ENCODE measurements at places on chromosomes 1 and 21.

- H3K27me3 ChIP-seq: no peaks in the 10 kb centered on the region
- no peaks in the 10 kb centered on the region for H3K36me3 ChIP-seq
- no peak for DNase-seq
- no peak overlapping the region for H3K4me3 ChIP-seq
- H3K4me1 ChIP-seq: no peaks in the 10 kb centered on the region
These were observed 43.4 kb downstream of the RSPH1 start for GRCh38 chr21:42452401-42453223.

- H3K36me3 ChIP-seq: peaks cover 41% of the 10 kb centered on the region
- no peak overlapping the region for H3K4me3 ChIP-seq
- H3K27me3 ChIP-seq: no peaks in the 10 kb centered on the region
- DNase-seq: no peak
- H3K4me1 ChIP-seq: peaks cover 55% of the 10 kb centered on the region
These were observed 6.5 kb downstream of the ZBTB17 start for GRCh38 chr1:15969321-15969880.

DNA sequence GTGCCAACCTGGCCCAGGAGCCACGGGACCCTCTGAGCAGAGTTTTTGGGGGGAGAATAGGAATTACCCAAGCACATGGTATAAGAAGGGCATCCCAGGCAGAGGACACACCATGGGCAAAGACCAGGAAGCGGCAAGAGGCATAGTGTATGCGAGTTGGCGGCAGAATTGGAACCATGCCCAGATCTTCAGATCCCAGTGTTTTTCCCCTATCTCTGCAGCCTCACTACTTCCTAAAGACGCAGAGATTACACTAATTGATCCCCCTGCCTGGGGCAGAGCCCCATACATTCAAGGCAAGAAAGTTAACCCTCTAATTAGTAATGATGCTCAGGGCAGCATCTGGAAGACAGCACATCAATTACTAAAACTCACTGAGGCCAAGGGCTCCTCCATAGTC is 48.2 kb downstream of the SYT2 start:
- no peak overlapping the region for H3K4me3 ChIP-seq
- H3K4me1 ChIP-seq: no peaks in the 10 kb centered on the region
- H3K27me3 ChIP-seq: no peaks in the 10 kb centered on the region
- DNase-seq: no peak
- H3K36me3 ChIP-seq: no peaks in the 10 kb centered on the region

- no peaks in the 10 kb centered on the region for H3K27me3 ChIP-seq
- no peak overlapping the region for H3K4me3 ChIP-seq
- no peaks in the 10 kb centered on the region for H3K4me1 ChIP-seq
- no peaks in the 10 kb centered on the region for H3K36me3 ChIP-seq
These were observed 10.5 kb upstream of the C1orf21 start for GRCh38 chr1:184376369-184376768.

- no peak for DNase-seq
- H3K4me1 ChIP-seq: peaks cover 8% of the 10 kb centered on the region
- no peak overlapping the region for H3K4me3 ChIP-seq
- H3K27ac ChIP-seq: no peak overlapping the region
- H3K27me3 ChIP-seq: no peaks in the 10 kb centered on the region
These were observed 6.3 kb upstream of the ADAR start for GRCh38 chr1:154614247-154614646.

- peak; percentile 39 for DNase-seq
- no peak overlapping the region for H3K27ac ChIP-seq
- no peaks in the 10 kb centered on the region for H3K36me3 ChIP-seq
These were observed 4.8 kb upstream of the FOXD2 start for GRCh38 chr1:47433037-47433421.

DNA sequence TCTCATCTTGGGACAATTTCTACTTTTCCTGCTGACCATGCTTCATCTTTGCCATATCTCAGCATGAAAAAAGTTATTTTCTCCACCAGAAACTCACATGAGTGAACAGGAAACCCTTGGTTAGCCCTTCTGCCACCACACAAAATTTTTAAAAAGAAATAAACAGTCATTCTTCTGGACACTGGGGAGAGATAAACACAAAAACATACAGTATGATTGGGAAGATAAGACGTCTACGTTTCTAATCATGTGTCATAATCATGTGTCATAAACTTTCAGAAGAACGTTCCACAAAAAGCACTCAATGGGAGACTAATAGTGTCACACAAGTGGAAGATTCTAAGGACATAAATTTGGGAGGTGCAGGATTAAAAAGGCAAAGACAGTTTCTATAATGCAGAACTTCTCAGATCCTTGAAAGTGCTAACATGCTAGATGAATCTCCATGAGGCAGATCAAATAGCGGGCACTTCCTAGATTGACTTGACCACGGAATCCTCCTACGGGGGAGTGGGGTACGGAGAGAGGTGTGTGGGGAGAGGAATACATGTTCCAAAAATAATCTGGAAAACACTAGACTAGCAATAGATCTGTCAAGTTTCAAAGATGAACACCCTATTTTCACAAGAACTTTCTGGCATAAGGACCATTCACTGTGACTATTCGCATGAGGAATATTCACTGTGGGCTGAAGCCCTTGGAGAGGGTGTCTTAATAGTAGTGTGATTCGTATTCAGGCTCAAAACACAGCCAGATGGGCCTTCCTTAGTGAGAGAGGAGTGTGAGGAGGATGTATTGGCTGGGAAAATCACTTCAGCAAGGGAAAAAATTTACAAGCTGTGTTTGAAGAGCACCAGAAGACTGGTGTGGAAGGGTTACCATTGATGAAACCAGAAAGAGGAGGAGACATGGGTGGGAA is 206.7 kb downstream of the SETD4 start:
- no peak for DNase-seq
- H3K36me3 ChIP-seq: no peaks in the 10 kb centered on the region
- H3K4me1 ChIP-seq: no peaks in the 10 kb centered on the region
- no peak overlapping the region for H3K4me3 ChIP-seq
- no peak overlapping the region for H3K27ac ChIP-seq
- H3K27me3 ChIP-seq: peaks cover 4% of the 10 kb centered on the region

GRCh38 chr1:240152611-240153297 is 61.1 kb downstream of the FMN2 start:
- DNase-seq: no peak
- no peak overlapping the region for H3K4me3 ChIP-seq
- no peaks in the 10 kb centered on the region for H3K4me1 ChIP-seq
- H3K36me3 ChIP-seq: no peaks in the 10 kb centered on the region
- no peak overlapping the region for H3K27ac ChIP-seq

DNA sequence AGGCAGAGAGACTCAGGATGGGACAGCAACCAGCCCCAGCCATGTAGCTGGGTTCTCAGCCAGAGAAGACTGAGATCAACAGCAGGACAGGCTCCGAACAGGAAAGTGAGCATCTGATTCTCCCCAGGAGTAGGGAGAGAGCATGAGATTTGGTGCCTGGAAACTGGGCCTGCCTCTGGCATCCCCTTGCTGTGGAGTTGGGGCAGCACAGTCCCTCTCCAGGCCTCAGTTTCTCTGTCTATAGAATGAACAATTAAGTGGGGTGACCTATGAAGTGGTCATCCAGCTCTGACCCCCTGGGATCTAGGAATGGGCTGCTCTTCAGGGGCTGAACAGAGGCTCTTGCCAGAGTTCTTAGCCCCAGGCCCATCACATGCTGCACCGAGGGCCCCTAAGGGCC is 55.6 kb downstream of the KLHDC7A start:
- no peaks in the 10 kb centered on the region for H3K4me1 ChIP-seq
- DNase-seq: no peak
- no peaks in the 10 kb centered on the region for H3K27me3 ChIP-seq
- H3K27ac ChIP-seq: no peak overlapping the region
- H3K36me3 ChIP-seq: no peaks in the 10 kb centered on the region
- no peak overlapping the region for H3K4me3 ChIP-seq

DNA sequence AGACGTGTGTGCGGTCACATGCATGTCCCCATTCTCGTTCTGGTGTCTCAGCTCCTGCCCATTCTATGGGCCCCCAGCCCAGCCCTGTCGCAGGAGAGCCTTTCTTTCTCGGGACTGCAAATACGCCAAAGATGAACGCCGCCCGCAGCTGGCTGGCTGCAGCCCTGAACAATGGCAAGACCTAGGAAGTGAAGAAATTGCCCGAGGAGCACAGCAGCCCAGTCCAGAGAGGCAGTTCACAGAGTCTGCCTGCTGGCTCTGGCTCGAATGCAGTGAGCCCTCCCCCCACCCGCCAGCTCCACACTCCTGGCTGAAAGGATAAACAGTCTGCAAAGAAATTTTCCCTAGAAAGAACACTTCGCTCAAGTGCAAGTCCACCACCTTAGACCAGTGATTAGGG is 23.3 kb downstream of the PAX7 start:
- H3K27ac ChIP-seq: no peak overlapping the region
- no peaks in the 10 kb centered on the region for H3K36me3 ChIP-seq
- H3K4me1 ChIP-seq: peaks cover 3% of the 10 kb centered on the region
- H3K27me3 ChIP-seq: peaks cover 45% of the 10 kb centered on the region

- H3K27ac ChIP-seq: no peak overlapping the region
- H3K27me3 ChIP-seq: no peaks in the 10 kb centered on the region
- DNase-seq: no peak
- no peaks in the 10 kb centered on the region for H3K36me3 ChIP-seq
These were observed 131.5 kb downstream of the KCNJ6 start for GRCh38 chr21:37784591-37785318.

- no peak overlapping the region for H3K27ac ChIP-seq
- H3K36me3 ChIP-seq: peaks cover 59% of the 10 kb centered on the region
- H3K27me3 ChIP-seq: no peaks in the 10 kb centered on the region
These were observed 92.9 kb downstream of the SLC45A1 start for GRCh38 chr1:8410791-8411190.

DNA sequence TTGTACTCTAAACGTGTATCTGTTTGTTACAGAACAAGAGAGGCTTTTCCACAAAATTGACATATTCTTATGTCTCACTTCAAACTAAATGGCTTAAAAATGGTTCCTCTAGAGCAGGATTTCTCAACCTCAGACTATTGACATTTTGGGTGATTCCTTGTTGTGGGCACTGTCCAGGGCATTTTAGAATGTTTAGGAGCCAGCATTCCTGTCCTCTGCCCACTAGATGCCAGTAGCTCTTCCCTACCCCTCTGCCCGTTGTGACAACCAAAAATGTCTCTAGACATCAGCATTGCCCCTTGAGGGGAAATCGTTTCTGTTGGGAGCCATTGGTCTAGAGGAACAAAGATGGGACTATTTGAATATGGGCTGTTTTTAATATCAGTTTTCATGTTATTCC is 17.3 kb downstream of the SMAP2 start:
- H3K27ac ChIP-seq: peak overlapping the region; percentile 100
- H3K27me3 ChIP-seq: no peaks in the 10 kb centered on the region
- H3K4me3 ChIP-seq: peak overlapping the region; percentile 17
- H3K36me3 ChIP-seq: peaks cover 23% of the 10 kb centered on the region
- DNase-seq: no peak
- H3K4me1 ChIP-seq: peaks cover 97% of the 10 kb centered on the region

DNA sequence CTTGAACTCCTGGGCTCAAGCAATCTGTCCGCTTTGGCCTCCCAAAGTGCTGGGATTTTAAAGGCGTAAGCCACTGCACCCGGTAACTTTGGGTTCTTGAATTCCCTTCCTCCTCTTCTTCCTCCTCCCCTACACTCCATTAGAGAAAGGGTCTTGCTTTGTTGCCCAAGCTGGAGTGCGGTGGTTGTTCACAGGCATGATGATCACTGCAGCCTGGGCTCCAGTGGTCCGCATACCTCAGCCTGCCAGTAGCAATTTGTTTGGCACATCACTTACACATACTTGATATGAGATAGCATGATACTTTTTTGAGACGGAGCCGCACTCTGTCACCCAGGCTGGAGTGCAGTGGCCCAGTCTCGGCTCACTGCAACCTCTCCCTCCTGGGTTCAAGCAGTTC is 2.2 kb downstream of the DEGS1 start:
- DNase-seq: no peak
- H3K4me1 ChIP-seq: peaks cover 51% of the 10 kb centered on the region
- H3K27ac ChIP-seq: no peak overlapping the region
- H3K36me3 ChIP-seq: peaks cover 1% of the 10 kb centered on the region
- H3K27me3 ChIP-seq: no peaks in the 10 kb centered on the region

- H3K27ac ChIP-seq: no peak overlapping the region
- H3K27me3 ChIP-seq: no peaks in the 10 kb centered on the region
- no peaks in the 10 kb centered on the region for H3K36me3 ChIP-seq
These were observed 1120.2 kb upstream of the TMPRSS15 start for GRCh38 chr21:19523746-19524145.

- no peak for DNase-seq
- H3K4me3 ChIP-seq: peak within 1 kb of the TSS; percentile 97
- peak within 1 kb of the TSS; percentile 72 for H3K27ac ChIP-seq
- H3K27me3 ChIP-seq: no peaks in the 10 kb centered on the region
These were observed at the start of gene YOD1 for GRCh38 chr1:207051191-207051943. YOD1 (minus strand) TSS chr1:207051208; CDS start chr1:207051030, 178 bp downstream.

GRCh38 chr1:26282401-26282918 is 2.6 kb downstream of the SH3BGRL3 start:
- peak overlapping the region; percentile 96 for H3K27ac ChIP-seq
- peaks cover 2% of the 10 kb centered on the region for H3K36me3 ChIP-seq
- H3K4me3 ChIP-seq: no peak overlapping the region
- H3K27me3 ChIP-seq: no peaks in the 10 kb centered on the region

- no peaks in the 10 kb centered on the region for H3K4me1 ChIP-seq
- no peak for DNase-seq
- no peaks in the 10 kb centered on the region for H3K36me3 ChIP-seq
- H3K4me3 ChIP-seq: no peak overlapping the region
- H3K27me3 ChIP-seq: no peaks in the 10 kb centered on the region
- no peak overlapping the region for H3K27ac ChIP-seq
These were observed 87.8 kb downstream of the HLX start for GRCh38 chr1:220966881-220967611.

DNA sequence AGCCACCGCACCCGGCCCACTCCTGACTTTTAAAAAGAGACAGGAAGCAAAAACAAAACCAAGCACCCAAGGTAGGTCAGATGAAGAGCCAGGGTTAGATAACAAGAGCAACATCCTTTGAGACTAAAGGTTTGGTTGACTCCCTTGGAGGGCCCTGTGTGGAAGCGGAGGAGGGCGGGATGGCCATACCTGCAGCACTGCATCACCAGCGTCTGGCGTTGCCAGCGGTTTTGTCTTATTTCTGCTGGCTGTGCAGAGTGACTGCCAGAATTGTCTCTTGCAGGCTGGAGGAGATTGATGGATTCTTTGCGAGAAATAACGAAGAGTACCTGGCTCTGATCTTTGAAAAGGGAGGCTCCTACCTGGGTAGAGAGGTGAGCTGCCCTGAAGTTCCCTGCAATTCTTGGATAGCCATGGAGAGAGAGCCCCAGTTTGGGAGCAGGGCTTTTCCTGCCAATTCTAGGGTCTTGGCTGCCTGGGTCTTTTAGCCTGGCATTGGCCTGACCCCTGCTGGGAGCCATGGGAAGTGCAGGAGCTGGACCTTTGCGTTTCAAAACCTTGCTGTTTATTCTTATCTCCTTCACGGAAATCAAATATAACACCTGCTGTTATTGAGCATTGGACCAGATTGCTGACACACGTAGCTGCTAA is 24.0 kb downstream of the QSOX1 start:
- peak; percentile 69 for DNase-seq
- H3K27me3 ChIP-seq: no peaks in the 10 kb centered on the region
- H3K27ac ChIP-seq: no peak overlapping the region
- peaks cover 4% of the 10 kb centered on the region for H3K36me3 ChIP-seq
- no peaks in the 10 kb centered on the region for H3K4me1 ChIP-seq

GRCh38 chr1:29317063-29317915 is 81.0 kb downstream of the PTPRU start:
- no peak overlapping the region for H3K27ac ChIP-seq
- no peak overlapping the region for H3K4me3 ChIP-seq
- H3K27me3 ChIP-seq: no peaks in the 10 kb centered on the region
- H3K36me3 ChIP-seq: no peaks in the 10 kb centered on the region
- no peaks in the 10 kb centered on the region for H3K4me1 ChIP-seq
